ENCODE measurements at places on chromosomes 3 and 15.
A peak's percentile ranks its signal among the peaks of the same experiment; 100 is the strongest.

GRCh38 chr3:61996366-61996765 lies 377.0 kb downstream of the FEZF2 start:
- DNase-seq: no peak

GRCh38 chr3:144033240-144033589 lies 61.6 kb downstream of the DIPK2A start:
- no peak for DNase-seq

GRCh38 chr15:82832601-82833361 lies 23.4 kb downstream of the WHAMM start:
- DNase-seq: no peak

DNA sequence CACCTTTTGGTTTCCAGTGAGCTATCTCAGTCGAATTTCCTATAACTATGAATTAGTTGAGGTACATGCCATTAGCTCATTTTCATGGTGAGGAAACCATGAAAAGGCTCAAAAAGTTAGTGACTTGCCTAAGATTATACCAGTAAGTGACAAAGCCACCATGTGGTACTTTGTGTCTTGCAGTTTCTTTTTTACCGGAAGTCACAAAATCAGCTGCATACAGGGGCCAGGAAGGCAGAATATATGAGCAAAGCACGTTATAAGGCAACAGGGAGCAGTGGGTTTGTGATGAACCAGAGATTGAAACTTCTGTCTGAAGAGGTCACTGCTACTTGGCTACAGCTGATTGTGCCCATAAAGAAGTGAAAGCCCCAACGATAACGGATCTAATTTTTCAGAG lies 50.3 kb downstream of the CMTM8 start:
- DNase-seq: no peak

- DNase-seq: no peak
Measured at GRCh38 chr15:72535911-72536310, 61.8 kb downstream of the ARIH1 start.

DNA sequence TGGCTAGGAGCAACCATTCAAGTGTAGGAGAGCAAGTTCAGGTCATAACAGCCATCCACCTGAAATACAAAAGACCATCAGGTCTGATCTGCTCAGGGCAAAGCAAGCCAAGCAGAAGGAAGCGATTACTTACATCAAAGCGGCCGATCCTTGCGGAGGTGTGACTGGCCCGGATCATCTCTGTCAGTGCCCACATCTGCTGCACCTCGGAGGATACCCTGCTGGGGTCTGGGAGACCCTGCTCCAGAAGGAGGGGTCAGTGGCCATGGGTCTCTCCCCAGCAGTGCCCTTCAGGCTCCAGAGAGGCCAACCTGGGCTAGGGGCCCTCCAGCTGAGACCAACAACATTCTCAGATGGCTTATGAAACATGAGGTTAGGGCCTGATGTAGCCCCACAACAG lies 2.5 kb upstream of the AMT start:
- no peak for DNase-seq

DNA sequence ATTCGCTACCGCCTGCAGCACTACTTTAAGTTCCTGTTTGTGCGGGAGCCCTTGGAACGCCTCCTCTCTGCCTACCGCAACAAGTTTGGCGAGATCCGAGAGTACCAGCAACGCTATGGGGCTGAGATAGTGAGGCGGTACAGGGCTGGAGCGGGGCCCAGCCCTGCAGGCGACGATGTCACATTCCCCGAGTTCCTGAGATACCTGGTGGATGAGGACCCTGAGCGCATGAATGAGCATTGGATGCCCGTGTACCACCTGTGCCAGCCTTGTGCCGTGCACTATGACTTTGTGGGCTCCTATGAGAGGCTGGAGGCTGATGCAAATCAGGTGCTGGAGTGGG lies 995 bp downstream of the CHST14 start:
- DNase-seq: peak; percentile 16
